ENCODE measurements at places on chromosomes 6 and 20.

DNA sequence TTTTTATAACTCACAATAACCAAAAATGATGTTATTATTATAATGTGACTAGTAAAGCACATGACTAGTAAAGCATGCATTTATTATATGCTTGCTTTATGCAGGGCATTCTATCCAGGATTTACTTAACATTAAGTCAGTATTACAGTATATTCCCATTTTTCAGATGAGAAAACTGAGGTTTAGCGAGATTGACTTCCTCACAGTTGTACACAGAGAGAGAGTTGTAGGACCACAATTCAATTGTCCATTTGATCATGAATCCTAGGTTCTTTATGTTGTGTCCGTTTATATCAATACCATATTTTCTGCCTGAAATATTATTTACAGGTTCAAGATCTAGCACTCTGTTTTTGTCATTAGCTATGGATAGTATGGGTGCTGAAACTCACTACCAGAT is 301.5 kb downstream of the PRL start:
- DNase-seq = no peak

DNA sequence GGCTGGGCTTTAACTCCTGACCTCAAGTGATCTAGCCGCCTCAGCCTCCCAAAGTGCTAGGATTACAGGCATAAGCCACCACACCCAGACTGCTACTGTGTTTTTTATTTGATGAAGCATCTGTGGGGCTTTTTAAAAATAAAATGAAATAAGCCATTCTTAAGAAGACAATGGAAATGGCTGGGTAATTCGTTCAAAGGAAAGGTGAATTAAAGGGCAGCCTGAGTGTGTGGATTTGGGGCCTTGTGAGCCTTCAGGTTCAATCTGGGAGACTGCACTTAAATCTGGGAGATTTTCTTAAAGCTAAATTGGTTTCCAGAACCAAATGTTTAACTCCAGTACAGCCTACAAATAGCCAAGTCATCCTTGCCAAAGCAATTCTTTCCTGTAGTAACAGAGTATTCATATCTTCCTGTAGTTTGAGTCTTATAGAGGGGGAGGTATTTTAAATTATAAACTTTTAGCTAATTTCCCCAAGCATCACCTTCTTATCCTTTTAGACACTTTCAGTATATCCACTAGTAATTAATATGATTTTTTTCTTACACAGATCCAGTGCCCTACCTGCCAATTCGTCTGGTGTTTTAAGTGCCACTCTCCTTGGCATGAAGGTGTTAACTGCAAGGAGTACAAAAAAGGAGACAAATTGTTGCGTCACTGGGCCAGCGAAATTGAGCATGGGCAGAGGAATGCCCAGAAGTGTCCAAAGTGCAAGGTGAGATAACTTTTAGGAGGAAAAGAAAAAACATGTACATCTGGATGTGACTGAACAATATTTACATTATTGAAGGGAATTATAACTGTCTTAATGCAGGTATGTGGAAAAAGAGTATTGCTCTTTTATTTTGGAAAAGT is 95.4 kb downstream of the RNF217 start:
- DNase-seq = no peak

DNA sequence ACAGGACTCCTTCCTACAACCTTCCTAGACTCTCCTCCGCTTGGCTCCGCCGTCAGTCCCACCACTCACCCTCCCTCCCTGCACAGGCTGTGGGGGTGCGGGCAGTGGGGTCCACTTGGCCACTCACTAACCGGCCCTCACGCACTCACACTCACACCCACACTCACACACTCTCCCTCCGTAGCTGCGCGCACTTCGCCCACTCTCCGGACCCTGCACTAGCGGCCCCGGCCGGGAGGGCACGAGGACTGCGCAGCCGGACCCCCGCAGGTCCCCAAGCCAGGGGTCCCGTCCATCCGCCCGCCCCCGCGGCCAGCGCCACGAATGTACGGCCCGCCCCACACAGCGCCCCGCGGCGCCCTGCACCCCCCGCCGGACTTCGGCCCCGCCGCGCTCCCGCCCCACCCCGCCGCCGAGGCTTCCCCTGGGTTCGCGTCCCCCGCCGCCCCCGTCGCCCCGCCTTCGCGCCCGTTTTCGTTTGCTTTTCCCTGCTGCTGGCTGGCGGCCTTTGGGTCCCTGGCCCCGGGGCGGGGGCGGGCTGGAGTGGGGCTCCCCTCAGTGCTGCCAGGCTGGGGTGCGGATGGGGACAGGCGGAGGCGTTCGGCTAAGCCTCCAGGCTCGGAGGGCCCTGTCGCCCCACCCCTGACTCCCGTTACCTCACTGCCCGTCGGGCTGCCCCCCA is 23.0 kb upstream of the SLC22A7 start:
- DNase-seq = no peak

GRCh38 chr6:25714765-25715164 is 39.8 kb upstream of the SLC17A4 start:
- no peak for DNase-seq

- DNase-seq = no peak
Observed at GRCh38 chr6:161636882-161637430, 363.1 kb upstream of the AGPAT4 start.

DNA sequence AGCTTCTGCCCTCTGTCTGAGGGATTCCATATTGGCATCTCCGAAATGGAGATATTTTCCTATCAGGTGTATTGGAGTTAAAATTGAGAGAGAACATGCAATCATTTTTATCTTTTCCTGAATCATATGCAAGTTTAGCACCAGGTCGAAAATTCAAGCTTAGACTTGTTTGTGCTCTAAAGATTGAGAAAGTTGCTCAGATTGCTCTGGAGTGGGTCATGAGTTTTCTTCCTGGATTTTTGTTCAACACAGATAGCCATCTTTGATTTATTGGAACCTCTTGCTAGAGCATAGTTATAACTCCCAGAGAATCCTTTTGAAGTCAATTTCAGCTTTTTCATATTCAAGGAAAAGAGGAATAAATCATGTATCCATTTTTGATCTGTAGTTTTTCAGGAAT is 373.5 kb upstream of the FLRT3 start:
- DNase-seq = no peak

GRCh38 chr6:88120635-88121034 is 45.5 kb downstream of the CNR1 start:
- DNase-seq = no peak

- DNase-seq = no peak
Observed at GRCh38 chr6:64186592-64186991, 551.0 kb downstream of the PHF3 start.

DNA sequence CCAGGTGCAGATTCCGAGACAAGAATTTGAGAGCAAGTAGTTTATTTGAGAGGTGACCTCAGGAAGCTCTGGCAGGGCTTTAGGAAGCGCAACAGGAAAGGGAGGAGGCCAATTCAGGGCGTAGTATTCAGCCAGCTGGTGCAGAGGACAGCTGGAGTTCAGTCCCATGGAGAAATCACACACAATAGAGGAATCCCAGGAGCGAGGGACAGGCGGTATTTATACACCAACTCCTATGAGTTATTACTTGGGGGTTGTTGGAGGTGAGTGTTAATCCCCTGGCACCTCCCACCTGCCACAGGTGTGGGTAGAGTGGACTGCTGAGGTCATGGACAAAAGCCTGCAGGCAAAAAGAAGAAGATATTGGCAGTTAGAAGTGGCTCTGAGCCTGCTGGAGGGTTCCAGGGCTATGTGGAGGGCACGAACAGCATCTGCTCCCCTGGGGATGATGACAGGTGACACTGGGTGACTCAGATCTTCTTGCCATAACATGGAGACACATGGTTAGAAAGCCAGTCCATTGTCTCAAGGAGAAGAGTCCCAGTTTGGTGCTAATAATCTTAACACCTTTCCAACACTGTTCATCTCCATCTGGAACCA is 13.9 kb upstream of the SULF2 start:
- DNase-seq = no peak

GRCh38 chr6:138443979-138444378 is 40.0 kb downstream of the HEBP2 start:
- no peak for DNase-seq

DNA sequence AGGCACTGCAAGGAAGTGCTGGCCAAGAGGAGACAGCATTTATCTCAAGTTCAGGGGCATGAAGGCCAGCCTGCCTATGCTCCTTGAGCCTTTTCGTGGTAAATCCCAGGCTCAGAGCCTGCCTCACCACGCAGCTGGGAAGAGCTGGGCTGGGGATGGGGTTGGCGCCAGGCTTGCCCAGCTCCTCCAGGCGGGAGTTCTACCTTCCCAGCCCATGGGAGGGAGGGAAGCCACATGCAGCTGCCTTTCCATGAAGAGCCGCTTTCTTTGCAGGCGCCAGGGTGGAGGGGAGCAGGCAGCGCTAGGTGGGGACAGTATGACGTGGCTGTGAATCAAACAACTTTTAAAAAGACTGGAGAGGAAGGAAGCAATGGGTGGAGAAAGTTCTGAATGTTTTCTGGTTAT is 19.5 kb upstream of the SIRT5 start:
- peak; percentile 90 for DNase-seq

DNA sequence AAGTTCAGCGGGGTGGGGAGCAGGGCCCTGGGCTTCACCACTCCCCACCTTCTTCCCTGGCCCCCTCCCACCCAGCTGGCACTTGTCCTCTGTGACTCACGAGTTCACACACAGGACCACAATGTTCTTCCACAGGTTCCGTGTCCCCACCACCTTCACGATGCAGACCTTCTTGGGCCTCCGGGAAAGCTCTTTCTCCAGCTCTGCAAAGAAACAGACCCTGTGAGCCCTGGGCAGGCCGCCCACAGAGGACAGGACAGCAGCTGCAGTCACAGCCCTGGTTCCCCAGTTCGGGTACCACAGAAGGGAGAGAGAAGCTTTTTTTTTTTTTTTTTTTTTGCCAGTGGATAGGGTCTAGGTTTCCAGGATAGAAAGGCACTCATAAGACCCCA is 30.9 kb downstream of the PSMG4 start:
- peak; percentile 32 for DNase-seq

DNA sequence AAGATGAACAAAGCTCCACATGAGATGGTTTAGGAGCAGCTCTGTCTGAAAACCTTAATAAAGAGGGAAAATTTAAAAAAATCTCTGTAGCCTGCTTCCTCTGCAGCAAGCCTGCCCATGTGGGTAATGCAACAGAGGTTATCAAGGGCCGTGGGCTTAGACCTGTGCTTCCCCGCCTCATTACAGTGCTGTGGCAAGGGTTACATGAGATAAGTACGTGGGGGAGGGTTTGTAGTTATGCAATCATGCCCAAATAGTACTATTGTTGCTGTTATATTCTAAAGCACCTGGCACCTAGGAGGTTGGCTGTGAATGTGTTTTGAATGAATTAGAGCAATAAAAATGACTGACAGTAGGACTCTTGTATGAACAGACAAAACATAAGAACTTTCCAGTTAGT is 68.3 kb downstream of the PKHD1 start:
- no peak for DNase-seq

- no peak for DNase-seq
Observed at GRCh38 chr6:127182501-127182900, 64.0 kb downstream of the RSPO3 start.

DNA sequence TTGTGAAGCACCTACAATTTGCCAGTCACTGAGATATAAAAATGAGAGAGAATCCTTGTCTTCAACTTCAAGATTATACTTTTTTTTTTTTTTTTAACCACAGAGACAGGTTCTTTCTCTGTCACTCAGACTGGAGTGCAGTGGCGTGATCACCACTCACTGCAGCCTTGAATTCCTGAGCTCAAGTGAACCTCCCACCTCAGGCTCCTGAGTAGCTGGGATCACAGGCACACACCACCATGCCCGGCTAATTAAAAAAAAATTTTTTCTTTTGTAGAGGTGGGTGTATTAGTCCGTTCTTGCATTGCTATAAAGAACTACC is 51.6 kb upstream of the PMEPA1 start:
- peak; percentile 28 for DNase-seq

DNA sequence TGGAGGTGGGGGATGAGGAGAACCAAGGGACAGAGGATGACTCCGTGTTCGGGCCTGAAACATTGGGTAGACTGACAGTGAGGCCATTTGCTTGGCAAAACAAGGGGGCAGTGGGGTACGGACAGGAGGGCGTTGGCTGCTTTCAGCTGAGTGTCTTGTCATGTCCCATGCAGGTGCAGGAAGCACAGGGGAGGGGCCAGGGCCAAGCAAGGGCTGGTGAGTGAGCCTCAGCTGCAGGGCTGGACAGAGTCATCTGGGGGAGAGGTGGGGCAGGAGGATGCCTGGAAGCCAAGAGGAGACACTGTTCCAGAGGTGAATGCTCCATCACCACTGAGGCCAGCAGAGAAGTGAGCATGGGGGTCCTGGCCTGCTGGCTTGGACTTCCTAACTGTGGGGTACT is 78.4 kb downstream of the ERMARD start:
- peak; percentile 42 for DNase-seq

DNA sequence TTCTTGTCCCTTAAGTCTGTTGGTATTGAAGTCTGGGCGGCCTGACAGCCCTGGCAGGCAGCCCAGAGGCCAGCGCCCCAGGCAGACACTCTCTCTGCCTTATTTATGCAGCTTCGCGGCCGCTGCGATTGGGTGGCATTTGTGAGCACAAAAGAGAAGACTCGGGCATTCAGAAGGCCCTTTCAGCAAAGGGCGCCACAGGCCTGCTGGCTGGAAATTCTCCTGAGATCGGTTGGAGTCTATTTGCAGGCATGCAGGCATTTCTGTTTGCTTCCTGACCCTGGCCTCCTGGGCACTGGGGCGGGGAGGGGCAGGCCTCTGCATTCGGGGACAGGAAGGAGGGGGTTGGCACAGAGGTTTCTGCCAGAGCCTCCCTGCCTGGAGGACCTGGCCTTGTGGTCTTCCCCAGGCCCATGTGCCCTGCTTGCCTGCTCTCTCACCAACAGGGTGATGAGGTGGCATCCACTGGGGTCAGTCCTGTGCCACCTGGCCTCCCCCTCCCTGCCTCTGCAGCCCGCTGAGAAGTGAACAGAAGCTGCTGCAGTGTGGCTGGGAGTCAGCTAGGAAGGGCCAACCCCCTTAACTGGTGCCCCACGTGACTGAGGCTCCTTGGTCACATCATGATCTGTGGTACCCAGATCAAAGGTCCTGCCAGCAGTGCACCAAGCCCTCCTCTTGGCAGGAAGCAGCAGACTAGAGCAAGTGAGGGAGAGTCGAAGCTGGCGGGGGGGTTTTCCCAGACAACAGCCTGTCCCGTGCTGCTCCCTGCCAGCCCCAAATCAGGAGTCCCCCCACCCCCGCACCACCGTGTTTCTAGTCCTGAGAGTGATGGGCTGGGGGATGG is 16.6 kb upstream of the CCDC167 start:
- peak; percentile 76 for DNase-seq

DNA sequence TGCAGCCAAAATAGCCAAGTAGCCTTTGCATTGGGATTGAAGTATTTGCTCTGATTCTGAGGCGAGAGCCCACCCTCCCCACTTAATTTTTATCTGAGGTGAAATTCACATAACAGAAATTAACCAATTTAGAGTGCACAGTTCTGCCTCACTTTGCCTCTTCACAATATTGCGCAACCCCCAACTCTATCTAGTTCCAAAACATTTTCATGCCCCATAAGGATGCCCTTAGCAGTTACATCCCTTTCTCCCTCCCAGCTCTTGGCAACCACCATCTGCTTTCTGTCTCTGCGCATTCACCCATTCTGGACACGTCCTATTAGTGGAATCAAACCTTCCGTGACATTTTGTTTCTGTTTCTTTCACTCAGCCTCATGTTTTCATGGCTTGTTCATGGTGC is 9.0 kb downstream of the MAS1L start:
- no peak for DNase-seq
